ENCODE measurements at places on chromosomes 5 and 9. TPM values are rescaled to one million over a fixed set of nuclear protein-coding genes. Genes with fewer than 3 reads are reported as not detected.

Gene CDH6
- total RNA-seq = 76.6 TPM

Gene USP20
- total RNA-seq = 26.4 TPM

Gene PCDHA3
- 0.10 TPM for total RNA-seq

Gene SLC6A3
- not detected for total RNA-seq

Gene TLX3
- not detected for total RNA-seq

Gene KLHL3
- total RNA-seq = not detected

Gene OR2Y1
- not detected for total RNA-seq

Gene SLC6A19
- total RNA-seq = not detected

Gene HTR1A
- total RNA-seq = not detected

Gene PPIP5K2
- 19.7 TPM for total RNA-seq

Gene PCDHAC1
- total RNA-seq = 0.09 TPM

Gene CTNND2
- total RNA-seq = not detected

Gene SPTLC1
- total RNA-seq = 53.2 TPM

Data from Caki2 (cell line).